Stimulated activated CD4-positive, alpha-beta T cell treated with anti-CD3 and anti-CD28 coated beads, Interleukin-4, amount 100 ng/mL, for 48 hours (primary cell): ENCODE measurements at places on chromosomes 1 and 21.

GRCh38 chr1:48526008-48526710 is 54.2 kb upstream of the SPATA6 start:
- DNase-seq, result no peak

- no peak for DNase-seq
Observed at GRCh38 chr1:214660900-214661299, 57.9 kb downstream of the CENPF start.

- no peak for DNase-seq
Observed at GRCh38 chr1:109482791-109483671, 674 bp upstream of the ATXN7L2 start.

DNA sequence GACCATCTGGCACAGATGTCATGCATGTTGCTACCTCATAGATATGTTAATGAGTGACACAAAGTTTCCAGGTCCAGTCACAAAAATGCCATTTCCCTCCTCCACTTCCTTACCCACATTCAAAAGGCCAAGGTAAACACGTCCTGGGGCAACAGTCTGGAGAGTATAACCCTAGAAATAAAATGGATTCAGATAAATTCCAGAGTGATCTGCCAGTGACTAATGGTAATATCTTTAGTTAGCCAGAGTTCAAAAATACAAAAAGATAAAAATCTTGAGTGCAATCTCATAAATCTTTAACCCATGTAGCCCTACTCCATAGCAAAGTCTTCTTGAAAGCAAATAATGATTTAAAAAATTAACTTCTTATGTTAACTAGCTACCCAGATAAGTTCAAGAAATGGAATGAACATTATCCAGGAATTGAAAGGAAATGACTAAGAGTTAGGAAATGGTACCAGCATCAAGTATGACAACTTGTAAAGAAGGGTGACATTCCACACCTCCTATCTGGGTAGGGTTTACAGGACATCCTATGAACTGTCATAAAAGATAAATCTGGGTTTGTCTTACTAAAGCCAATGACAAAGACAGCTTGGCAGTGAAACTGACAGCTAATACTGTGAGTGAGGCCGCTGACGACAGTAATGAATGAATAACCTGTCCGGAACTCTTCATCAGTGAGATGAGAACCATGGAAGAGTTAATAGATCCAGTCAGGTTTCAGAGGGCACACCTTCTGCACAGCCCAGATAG is 18.1 kb downstream of the RGS2 start:
- no peak for DNase-seq

- no peak for DNase-seq
Observed at GRCh38 chr1:86906419-86906818, 7.5 kb downstream of the SELENOF start.

- DNase-seq, result no peak
Observed at GRCh38 chr1:238254935-238255334, 364.2 kb upstream of the ZP4 start.

GRCh38 chr1:66418021-66418420 is 115.9 kb upstream of the SGIP1 start:
- no peak for DNase-seq

DNA sequence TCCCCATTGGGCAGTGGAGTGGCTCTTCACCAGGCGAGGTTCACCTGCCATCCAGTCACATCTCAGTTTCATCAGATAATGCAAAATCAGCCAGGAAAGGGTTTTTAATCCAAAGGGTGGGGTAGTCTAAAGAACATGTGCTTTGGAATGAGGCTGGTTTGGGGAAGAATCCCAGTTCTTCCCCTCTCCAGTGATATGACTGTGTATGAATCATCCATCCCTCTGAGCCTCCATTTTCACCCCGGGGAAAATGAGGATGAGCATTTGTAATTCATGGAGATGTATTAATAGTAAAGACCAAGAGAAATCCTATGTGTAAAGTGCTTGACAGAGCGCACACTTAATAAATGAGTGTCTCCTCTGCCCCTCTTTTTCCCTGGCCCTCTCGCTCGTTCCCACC is 215.1 kb upstream of the FGGY start:
- DNase-seq, result no peak

DNA sequence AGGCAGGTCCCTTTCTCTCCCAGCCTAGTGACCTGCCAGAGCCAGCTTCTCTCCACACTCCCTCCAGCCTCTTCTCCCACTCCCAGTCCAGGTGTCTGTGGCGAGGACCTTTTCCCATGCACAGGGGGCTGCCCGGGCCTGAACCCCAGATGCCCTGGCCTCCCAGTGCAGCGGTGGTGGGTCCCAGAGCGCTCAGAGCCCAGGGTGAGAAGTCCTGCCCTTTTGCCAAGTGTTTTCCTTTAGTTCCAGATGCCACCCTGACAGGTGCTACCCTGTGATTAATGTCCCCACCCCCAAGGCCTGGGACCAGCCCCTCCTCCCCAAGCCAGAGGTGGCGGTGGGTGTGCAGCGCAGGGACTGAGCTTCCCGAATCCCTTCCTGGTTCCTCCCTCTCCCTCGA is 90.4 kb downstream of the PAX7 start:
- DNase-seq, result no peak

- no peak for DNase-seq
Observed at GRCh38 chr1:5526822-5527551, 465.2 kb downstream of the NPHP4 start.

DNA sequence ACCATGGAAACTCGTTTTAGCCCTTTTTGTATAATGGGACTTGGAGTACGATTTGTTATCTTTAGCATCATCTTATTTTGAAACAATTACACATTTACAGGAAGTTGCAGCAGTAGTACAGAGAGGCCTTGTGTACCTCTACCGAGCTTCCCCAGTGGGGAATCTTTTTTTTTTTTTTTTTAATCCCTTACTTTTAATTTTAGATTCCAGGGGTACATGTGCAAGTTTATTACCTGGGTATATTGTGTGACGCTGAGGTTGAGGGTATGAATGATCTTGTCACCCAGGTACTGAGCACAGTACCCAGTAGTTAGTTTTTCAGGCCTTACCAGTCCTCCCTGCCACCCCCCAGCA is 45.9 kb downstream of the HHAT start:
- DNase-seq, result no peak

DNA sequence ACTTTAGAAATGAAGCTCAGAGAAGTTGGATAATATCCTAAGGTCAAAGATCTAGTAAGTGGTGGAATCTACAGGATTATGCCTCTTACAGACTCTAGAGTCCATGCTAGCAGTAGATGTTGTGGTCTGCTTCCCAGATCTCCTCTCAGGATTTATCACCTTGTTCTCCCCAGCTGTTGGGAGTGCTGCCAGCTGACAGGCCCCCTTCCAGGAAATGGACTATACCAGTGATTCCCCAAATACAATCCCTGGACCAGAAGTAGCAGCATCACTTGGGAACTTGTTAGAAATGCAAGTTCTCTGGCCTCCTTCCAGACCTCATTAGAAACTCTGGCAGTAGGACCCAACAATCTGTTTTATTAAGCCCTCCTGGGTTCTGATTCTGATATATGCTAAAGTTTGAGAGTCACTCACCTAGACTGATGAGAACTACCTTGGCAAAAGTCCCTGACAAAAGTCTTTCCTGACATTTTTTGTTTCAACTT is 24.5 kb upstream of the NTNG1 start:
- no peak for DNase-seq

GRCh38 chr1:27103498-27103897 is 51.4 kb downstream of the SLC9A1 start:
- no peak for DNase-seq

GRCh38 chr1:167996266-167996665 is 59.4 kb upstream of the MPC2 start:
- no peak for DNase-seq

DNA sequence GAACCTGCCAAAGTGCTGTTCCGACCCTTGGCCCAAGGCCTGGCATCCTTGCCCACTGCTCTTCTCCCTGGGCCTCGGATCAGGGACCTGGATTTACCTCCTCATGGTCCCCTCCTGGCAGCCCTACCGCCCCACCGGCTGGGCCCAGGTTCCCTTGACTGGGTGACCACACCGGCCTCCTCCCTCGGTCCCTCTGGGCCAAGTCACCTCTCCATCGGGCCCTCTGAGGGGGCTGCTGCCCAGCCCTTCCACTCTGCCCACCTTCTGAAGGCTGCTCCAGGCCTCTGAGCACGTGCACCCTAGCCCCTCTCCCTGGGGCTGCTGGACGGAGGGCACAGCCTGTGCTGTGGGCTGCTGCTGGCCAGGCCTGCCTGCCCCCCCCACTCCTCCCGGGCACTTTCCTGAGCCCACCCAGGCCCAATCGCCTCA is 9.3 kb upstream of the MMEL1 start:
- no peak for DNase-seq

GRCh38 chr1:165497069-165498013 is 46.5 kb upstream of the LRRC52 start:
- DNase-seq, result no peak

- no peak for DNase-seq
Observed at GRCh38 chr21:36636439-36636838, 62.5 kb upstream of the SIM2 start.

DNA sequence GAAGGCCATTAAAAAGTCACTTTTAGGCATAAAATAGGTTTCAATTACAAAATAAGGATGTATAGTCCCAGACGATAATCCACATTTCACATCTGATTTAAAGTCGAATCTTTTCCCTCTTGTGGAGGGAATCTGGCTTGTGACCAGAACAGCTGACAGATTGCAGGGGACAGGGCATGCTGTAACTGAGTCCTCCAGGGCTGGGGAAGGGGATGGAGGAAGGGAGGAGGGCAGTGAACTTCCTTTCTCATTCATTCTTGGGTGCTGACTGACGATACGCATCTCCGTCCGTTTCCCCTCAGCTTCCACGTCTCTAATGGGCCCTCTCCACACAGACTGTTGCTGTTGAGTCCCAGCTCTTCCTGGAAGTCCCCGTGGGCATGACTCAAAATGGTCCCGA is 108.1 kb upstream of the CSF3R start:
- no peak for DNase-seq

- DNase-seq, result no peak
Observed at GRCh38 chr1:183149273-183149672, 36.8 kb upstream of the LAMC2 start.

GRCh38 chr1:44031252-44032169 is at the start of gene SLC6A9:
Gene SLC6A9 (minus strand): TSS chr1:44031462. CDS start chr1:44024277, 7,185 bp downstream.
- DNase-seq, result peak; percentile 30

DNA sequence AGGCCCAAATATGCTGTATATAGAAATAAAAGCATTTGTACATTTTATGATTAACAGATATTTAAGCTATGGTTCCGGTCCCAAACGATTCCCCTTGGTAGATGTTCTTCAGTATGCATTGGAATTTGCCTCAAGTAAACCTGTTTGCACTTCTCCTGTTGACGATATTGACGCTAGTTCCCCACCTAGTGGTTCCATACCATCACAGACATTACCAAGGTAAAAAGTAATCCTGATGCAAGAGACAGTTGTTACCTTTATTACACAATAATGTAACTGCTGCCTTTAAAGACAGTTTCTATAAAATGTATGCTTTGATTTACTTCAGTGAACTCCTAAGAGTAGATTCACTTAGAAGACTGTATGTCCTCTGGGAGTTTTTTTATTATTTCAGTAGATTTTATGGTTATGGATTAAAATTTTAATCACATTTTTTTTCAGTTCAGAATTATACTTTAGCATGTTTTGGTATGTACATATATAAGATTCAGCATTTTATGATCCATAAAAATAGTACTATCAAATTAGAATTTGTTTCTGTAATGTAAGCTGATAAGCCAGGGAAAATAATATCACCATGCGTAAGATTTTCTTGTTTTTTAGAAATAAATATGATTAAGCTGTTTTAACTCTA is 96.5 kb downstream of the USP25 start:
- DNase-seq, result no peak

GRCh38 chr1:236959112-236959511 is 45.1 kb downstream of the MT1HL1 start:
- DNase-seq, result no peak

DNA sequence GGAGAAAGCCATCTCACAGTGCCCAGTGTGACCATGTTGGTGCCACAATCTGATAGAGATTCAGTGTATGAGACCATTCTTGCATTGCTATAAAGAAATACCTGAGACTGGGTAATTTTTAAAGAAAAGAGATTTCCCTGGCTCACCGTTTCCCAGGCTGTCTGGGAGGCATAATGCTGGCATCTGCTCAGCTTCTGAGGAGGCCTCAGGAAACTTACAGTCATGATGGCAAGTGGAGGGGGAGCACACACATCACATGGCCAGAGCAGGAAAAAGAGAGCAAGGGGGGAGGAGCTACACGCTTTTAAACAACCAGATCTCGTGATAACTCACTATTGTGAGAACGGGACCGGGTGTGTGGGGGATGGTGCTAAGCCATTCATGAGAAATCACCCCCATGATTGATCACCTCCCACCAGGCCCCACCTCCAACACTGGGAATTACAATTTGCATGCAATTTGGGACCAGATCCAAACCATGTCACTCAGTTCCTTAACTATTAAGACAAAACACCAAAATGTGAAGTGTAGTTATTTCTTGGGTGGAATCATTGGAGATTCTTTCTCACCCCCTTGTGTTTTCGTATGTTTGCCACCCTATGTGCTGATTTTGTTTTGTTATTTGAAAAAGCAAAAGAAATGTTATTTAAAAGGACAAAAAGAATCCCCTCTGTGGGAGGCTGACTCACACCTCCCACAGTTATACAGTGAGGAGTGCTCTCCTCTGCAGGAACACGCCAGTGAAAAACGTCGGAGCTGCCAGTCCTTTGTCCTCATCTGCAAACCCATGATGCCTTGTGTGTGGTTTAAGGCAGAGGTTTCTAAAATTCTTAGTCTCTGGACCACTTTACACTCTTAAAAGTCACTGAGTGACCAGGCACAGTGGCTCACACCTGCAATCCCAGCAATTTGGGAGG is 46.9 kb upstream of the IFNLR1 start:
- no peak for DNase-seq

- DNase-seq, result no peak
Observed at GRCh38 chr1:223401873-223402789, 8.9 kb downstream of the CCDC185 start.

DNA sequence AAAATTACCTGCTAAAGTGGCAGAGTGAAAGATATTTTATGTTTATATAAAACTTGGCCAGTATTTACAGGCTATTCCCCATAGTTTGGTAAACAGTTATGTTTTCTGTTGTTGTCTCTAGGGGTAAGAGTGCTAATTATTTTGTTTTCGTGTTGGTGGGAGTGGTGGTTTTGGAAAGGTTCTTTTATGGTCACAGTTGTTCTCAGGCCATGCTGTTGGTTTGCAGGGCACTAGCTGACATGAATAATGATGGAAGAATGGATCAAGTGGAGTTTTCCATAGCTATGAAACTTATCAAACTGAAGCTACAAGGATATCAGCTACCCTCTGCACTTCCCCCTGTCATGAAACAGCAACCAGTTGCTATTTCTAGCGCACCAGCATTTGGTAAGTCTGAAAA is 92.5 kb downstream of the ITSN1 start:
- no peak for DNase-seq

GRCh38 chr1:182806015-182806678 is 16.6 kb downstream of the NPL start:
- no peak for DNase-seq

DNA sequence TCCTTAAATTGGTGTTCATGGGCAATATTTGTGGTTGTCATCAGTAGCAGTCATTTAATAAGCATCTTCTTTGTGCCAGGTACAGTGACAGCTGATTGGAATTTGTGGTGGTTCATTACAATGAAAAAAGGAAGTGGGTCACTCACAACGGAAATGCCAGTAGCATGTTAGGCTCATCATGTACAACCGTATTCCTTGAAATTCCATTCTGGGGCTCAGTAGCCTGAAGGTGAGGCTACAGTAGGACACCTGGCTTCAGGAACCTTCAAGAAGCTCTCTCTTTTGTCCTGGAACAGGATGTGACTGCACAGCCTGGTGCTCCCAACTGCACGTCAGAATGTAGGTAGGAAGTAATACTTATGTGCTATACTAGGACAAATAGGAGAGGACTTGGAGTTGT is 93.9 kb downstream of the ST3GAL3 start:
- DNase-seq, result no peak

GRCh38 chr1:24936684-24937083 is 6.6 kb upstream of the RUNX3 start:
- no peak for DNase-seq
